ENCODE measurements at places on chromosomes 1 and 21.

DNA sequence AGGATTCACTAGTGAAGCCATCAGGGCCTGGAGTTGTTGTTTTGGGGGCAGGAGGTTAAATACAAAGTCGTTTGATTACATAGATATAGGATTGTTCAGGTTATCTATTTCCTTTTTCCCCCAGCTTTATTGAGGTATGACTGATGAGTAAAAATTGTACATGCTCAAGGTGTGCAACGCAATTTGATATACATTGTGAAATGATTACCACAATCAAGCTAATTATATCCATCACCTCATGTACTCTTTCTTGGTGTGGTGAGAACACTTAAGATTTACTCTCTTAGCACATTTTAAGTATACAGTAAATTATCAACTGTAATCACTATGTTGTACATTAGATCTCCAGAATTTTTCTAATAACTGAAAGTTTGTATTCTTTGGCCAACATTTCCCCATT lies 6.0 kb downstream of the FGGY start:
- no peak for DNase-seq

DNA sequence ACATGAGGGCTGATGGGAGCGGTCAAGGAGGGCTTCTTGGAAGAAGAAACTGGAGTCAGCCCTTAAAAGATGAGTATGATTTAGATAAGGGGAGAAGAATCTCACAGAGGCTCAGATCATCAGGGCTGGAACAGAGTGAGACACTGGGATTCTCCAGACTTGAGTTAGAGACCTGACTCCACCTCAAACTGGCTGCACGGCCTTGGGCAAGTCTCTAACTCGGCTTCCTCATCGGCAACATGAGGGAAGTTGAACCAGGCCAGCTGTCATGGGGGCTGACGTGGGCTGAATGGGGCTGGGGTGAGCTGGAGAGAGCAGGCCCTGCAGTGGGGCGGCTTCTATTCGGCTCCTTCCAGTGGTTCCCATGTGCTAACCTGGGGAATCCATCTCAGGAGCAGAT lies 2.5 kb downstream of the C1QC start:
- DNase-seq: no peak

DNA sequence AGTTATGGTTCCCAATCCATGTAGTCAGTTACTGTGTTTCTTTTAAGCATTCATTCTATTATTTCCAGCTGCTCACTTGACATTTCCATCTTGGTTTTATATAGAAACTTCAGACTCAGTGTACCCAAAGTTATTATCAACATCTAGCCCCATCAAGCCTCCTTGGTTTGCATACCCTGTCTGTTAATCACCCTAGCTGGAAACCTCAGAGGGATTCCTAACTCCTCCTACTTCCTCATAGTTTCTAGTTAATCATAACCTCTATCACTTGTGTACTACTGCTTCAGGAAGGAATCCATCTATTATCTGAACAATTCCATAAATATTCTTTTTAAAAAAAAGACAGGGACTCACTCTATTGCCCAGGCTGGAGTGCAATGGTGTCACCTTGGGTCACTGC lies 293.3 kb downstream of the SDCCAG8 start:
- no peak for DNase-seq

DNA sequence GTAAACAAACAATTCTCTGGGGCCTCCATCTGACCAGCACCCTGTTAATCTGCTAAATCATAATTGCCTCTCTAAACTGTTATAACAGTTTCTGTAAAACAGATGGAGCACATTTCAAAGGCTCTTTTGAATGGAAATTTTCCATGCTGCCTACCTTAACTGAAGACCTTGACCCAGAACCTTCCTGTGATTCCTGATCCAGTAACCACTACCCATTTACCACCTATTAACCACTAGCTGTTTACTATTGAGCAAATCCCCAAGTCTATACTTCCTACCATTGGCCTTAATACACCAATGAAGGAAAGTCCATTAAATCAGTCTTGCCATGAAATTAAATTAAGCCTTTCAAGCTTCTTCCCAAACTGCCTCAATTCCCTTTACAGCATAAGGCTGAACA lies 46.3 kb downstream of the RAB3GAP2 start:
- DNase-seq: no peak

DNA sequence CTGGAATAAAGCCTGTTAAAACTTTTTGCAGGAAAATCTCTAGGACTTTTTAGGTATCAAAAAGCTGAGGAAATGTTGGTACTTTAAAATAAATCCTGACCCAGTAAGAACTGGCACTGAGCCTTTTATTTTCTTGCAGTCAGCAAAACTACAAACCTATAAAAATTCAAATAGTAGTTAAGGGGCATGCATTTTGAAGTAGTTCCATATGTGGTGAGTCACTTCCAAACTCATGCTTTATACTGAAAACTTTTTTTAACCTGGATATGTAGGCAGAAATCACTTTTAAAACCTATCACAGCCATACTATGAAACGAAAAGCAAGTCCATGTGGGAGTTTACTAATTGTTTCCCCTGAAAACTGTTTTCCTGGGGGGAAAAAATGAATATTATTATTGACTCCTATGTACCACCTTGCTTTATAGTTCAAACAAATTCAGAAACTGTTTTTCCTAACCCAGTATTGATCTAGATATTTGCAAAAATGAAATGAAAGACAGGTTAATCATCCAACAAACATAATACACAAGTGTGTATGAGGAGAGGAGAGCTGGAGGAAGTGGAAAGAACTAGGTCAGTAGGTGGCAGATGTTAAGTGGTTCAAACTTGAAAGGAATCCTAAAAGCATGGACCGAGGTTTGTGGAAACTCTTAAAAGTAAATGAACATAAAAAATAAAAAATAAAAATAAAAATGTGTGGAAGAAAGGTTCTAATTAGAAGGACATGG lies 30.5 kb downstream of the NRIP1 start:
- no peak for DNase-seq

DNA sequence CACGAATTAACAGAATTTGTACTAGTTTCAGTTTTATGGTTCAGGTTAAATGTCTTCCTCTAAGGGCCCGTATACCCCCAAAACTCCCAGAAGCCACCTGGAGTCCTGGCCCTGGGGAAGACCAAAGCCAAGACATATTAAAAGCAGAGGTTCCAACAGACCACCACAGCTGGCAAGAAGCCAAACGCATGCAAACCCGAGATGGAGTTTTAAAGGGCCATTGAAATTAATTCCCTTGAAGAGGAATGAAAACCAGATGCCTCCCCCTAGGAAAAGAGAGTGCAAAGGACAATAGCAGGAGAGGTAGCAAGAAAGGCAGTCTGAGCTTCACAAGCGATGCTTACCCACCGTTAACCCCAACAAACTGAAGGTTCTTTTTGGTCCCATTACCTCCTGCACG lies 48.1 kb downstream of the KANK4 start:
- no peak for DNase-seq

DNA sequence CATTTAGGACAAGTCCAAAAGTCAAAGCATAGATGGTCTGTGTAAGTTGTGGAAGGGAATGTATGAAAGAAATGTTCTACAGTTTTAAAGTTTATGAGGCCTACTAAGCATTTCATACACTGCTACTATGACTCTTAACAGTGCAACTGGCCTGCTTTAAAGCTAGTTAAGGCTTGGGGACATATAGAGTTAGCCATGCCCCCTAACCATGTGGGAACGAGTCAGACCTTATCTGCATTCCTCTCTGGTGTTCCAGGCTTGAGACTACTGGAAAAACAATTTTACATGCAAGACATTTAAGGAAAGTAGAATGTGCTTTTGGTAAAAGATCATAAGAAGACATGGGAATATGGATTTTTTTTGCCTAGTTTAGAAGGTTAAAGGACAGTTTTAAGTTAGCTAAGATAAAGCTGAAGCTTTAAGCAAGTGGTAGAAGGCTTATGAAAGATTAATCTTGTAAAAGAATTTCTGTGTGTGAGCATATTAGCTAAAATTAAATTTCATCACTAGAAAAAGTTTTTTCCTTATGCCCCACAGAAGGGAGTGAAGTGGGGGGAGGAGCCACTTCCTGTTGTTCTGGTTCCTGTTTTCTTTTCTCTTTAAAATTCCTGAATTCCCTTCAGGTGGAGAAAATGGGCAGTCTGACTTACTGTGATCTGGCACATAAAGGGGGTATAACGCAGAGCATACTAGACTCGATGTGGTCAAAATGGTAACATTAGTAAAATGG lies 8.9 kb upstream of the CD48 start:
- DNase-seq: no peak

DNA sequence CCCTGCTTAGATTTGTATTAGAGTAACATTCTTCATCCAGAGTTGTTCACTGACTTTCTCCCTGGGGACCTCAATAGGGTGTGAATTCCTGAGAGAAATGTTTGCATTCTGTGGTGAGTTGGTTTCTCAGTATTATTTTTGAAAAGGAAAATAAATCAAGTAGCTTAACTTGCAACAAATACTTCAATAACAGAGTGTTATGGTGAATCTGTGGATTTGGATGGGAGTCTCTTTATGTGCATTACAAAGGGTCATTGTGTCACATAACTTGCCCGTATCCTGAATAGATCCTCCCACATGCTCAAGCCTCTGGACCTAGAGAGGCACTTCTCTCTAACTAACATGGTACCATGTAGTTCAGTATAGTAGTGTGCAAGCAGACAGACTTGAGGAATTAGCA lies 68.4 kb upstream of the IPO9 start:
- DNase-seq: no peak

DNA sequence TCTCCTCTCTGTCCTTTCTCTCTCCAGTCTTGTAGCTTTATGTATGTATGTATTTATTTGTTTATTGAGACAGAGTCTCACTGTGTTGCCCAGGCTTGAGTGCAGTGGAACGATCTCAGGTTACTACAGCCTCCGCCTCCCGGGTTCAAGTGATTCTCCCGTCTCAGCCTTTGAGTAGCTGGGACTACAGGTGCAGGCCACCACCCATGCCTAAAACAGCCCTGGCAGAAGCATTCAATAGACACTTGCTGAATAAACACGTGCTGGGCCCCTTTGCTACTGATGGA lies 2.5 kb downstream of the KIAA2013 start:
- DNase-seq: no peak

- DNase-seq: no peak
These were observed 3.0 kb downstream of the FBLIM1 start for GRCh38 chr1:15761366-15762128.

- DNase-seq: no peak
These were observed 488.0 kb upstream of the B3GALT2 start for GRCh38 chr1:193674292-193674944.

- no peak for DNase-seq
These were observed 163.8 kb downstream of the NPHP4 start for GRCh38 chr1:5828308-5828935.

DNA sequence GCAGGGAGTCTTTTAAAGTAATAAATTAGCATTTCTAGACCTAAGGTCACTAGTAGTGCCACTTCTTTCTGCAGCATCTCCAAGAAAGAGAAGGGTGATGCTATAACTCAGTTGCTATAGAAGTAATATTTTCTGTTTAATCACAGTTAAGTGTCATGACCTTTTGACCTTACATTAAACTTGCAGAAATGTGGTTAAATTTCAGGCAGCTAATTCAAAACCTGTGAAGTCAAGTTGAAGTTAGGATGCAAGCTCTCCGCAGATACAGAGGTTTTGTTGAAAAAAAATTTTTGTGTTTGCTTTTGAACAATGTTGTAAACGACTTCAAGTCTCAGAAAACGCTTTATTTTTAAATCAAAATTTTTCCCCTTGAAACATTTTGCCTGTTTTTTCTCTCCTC lies 193.9 kb downstream of the NFIA start:
- no peak for DNase-seq

DNA sequence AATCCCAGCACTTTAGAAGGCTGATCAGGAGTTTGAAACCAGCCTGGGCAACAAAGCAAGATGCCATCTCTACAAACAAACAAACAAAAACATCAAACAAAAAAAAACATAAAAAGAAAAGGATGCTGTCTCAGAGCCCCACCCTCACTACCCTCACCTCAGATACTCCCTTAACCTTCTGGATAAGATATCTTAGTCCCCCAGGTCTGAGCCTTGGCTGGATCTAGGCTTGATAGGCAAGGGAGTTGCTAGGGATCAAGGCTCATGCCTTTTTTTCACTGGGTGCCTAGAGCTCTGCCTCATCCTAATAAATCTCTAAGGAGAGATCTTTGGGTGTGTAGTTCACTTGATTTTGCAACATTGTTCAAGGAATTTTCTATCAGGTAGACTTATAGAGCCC lies 7.4 kb downstream of the HDAC1 start:
- DNase-seq: no peak

DNA sequence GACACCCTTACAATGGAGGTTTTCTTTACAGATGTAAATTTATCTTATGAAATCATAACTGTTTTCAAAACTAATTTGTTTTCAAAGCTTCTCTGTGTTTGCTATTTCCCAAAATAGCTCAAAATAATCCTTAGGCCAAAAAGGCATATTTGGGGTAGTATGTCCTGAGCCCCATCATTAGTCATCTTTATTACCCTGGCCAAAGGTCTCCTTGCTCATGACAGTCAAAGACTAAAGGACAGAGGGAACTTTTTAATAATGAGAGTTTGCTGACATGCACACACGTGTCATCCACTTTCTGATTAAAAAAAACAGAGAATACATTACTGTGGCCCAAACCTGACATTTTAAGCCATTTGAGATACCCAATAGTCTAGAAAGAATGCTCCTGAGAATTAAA lies 221.9 kb upstream of the DUSP10 start:
- no peak for DNase-seq

DNA sequence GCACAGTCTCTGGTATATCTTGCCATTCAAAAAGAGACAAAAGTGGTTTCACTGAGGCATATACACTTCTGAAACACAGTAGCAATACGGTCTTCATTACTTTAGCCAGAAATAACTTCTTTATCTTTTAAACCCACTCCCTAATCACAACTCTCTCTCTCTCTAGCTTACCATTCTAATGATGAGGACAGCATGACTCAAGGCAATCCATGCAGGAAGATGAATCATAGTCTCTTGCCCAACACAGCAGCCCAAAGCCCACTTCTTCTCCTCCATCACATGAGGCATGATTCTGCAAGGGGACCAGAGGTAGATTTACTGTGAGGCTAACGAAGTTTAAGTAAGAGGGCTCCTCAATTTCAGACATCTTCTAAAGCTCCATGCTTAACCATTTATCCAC lies 285.0 kb upstream of the NR5A2 start:
- DNase-seq: no peak

DNA sequence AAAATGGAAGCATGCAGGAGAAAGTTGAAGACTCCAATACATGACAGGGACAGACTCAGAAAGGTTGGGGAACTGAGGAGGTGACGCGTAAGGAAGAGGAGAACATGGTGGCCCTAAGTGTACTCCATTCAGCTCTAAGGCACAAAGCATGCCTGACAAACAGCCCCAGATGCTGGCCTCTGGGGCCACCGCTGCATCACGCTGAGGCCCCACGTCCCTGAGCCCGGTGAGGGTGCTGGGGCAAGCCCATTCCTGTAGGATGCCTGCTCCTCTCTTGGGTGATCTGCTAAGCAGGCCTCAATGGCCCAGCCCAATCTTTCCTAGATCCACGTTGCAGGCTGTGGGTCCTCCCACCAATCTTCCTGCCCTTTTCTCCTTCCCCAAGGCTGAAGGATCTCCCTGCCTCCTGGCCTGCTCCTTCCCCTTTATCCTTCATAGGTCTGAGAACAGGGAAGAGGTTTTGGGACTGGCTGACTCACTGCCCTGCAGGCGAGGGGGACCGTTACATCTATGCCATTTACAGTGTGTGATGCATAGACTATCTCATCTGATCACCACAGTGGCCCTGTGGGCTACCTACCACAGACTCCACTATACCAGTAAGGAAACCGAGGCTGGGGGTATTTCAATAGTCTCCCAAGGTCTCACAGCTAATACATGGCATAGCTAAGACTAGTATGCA lies 16.8 kb upstream of the NID1 start:
- DNase-seq: no peak

GRCh38 chr1:212285685-212286555 lies 710 bp downstream of the PPP2R5A start:
- DNase-seq: no peak

Data from hypothalamus (tissue), 51 donors.